ENCODE measurements at places on chromosomes 12 and 14. TPM values are rescaled to one million over a fixed set of nuclear protein-coding genes. Genes with fewer than 3 reads are reported as not detected.

The GRIN2B gene
- total RNA-seq = 2.4 TPM

GRCh38 chr12:14614704-14615121, 47.0 kb upstream of the PLBD1 start:
- H3K27ac ChIP-seq = no peak overlapping the region
- H3K27me3 ChIP-seq = no peaks in the 10 kb centered on the region
- no peaks in the 10 kb centered on the region for H3K36me3 ChIP-seq
- no peak for DNase-seq
- H3K4me1 ChIP-seq = peaks cover 26% of the 10 kb centered on the region

DNA sequence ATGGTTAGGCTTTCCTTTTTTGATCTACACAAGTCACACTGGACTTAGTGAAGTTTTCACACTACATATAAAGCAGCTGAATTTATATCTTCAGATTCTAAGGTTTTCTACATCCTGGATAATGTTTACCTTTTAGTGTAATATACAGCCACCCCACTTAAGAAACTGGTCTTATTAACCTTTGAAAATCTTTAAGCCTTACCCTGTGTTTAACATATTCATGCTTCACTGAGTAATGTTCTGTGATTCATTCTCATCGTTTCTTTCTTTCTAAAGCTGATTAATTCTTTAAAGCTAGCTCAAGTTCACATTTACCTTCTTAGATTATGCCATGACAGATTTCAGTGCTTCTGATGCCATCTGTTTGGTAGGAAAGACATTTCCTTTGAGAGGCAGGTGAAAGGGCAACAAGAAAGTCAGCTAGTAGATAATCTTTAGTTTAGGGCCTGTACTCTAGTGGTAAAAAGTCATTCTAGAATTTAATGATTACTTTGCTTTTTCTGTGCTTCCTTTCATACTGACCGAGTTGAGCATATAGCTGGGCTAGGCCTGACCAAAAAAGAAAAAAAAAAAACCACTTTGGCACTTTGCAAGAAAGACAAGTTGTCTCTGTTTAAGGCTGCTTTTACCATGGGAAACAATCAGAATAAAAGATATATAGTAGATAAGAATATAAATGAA, 690.9 kb upstream of the FBXO33 start:
- H3K27ac ChIP-seq = no peak overlapping the region
- no peak for DNase-seq
- H3K4me1 ChIP-seq = no peaks in the 10 kb centered on the region
- H3K27me3 ChIP-seq = no peaks in the 10 kb centered on the region

DNA sequence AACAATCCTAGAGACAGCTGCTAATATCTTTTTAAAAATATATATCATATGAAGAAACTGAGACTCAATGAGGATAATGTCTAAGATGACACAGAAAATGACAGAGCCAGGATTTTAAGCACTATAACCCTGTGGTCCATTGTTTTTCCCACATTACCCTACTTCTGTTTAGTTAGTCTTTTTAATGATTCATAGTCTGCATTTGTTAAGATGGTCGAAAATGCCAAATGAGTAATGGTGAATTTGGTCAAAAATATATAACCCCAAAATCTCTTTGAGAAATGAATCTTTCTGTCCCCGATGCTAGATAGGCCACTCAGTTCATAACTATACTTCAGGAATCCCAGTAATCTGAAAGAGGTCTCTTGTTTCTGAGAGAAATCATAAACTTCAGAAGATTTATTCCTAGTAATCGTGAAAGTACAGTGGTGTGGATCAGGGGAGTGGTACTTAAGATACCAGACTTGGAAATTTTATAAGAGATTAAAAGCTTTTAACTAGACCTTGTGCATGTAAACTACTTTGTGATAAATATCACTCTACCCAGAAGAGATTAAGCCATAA, 10.8 kb downstream of the RTRAF start:
- H3K27me3 ChIP-seq = no peaks in the 10 kb centered on the region
- no peak overlapping the region for H3K4me3 ChIP-seq
- peaks cover 2% of the 10 kb centered on the region for H3K4me1 ChIP-seq
- DNase-seq = no peak

The TMEM179 gene
- 0.54 TPM for total RNA-seq

DNA sequence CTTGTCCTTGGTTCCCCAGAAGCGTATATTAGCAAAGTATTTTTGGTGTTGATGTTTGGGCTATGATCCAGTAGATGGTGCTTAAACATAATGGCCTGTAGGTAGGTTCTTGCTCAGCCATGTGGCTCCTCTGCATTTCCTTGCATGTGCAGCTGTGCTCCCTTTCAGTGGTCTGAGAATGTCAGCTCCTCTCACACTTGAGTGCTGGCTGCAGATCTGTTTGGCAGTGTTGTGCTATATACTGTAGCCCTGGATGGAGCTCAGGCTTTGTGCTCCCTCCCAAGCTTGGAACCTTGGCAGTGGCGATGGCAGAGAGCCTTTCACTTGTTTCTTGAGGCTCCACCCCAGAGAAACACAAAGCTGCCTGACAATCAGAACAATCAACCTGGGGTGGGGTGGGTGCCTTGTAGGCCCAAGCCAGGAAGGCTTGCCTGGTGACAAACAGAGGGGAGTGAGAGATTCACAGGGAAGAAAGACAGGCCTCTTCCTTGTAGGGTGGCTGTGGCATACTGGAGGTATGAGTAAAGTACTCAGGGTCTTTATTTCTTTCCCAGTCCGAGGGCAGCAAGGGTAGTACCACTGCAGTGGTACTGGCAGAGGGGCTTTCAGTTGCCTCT, 255.3 kb downstream of the RAD51B start:
- H3K36me3 ChIP-seq = peaks cover 8% of the 10 kb centered on the region
- H3K4me3 ChIP-seq = no peak overlapping the region
- peaks cover 3% of the 10 kb centered on the region for H3K4me1 ChIP-seq
- H3K27me3 ChIP-seq = peaks cover 2% of the 10 kb centered on the region
